Epithelial cell of alveolus of lung (primary cell): ENCODE measurements at places on chromosomes 5 and 9. TPM values are rescaled to one million over a fixed set of nuclear protein-coding genes. Genes with fewer than 3 reads are reported as not detected.

Gene CLINT1
- 39.8 and 53.7 TPM in 2 replicates for total RNA-seq

Gene GLDC
- total RNA-seq = 0.13 and 2.2 TPM in 2 replicates

Gene PRRT1B
- not detected in 2 replicates for total RNA-seq

Gene SLC45A2
- not detected in 2 replicates for total RNA-seq

Gene NELFB
- 49.1 and 60.2 TPM in 2 replicates for total RNA-seq

Gene SETX
- total RNA-seq = 32.7 TPM in 2 replicates

Gene PCDHGA2
- total RNA-seq = 0.39 and 3.8 TPM in 2 replicates

Gene RXRA
- 17.6 and 29.9 TPM in 2 replicates for total RNA-seq

Gene GBGT1
- total RNA-seq = 5.7 and 15.4 TPM in 2 replicates
